ENCODE measurements at places on chromosomes 4 and X.

GRCh38 chr4:112230879-112231778 lies 458 bp upstream of the AP1AR start:
- DNase-seq, result peak; percentile 52

DNA sequence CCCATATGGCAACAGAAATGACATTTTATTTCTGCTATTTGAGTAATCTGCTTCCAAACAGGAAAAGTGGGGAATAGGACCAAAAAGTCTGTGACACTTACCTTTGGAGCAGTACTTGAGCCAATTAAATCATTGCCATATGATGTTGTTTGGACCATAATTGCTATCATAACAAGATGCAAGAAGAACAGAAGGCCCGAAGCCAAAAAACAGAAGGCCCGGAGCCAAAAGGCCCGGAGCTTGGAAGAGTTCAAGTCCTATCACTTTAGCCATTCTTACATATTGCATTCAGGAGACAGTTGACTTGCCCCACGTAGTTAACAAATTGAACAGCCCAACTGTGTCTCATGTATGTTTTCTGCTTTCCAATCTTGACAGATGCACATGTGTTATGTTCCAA lies 285.6 kb downstream of the ARHGAP24 start:
- no peak for DNase-seq

DNA sequence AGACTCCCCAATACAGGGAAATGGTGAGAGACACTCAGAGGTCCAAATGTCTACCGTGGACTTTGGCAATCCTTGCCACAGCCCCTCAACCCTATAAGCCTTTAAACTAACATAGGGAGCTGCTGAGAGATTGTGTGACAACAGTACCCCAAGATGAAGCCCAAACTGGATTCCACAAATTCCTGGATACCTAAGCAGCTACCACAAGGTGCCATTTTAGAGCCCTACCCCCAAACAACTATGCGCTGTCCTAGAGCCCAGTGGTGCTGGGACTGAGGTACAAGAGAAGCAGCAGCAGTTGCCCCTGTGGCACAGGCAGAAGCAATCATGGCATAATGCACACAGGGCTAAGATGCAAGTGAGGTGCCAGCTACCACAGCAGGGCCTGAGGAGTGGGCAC lies 2.7 kb upstream of the TMPRSS11F start:
- no peak for DNase-seq

- DNase-seq, result no peak
Observed at GRCh38 chr4:138034871-138035270, 207.3 kb downstream of the SLC7A11 start.

DNA sequence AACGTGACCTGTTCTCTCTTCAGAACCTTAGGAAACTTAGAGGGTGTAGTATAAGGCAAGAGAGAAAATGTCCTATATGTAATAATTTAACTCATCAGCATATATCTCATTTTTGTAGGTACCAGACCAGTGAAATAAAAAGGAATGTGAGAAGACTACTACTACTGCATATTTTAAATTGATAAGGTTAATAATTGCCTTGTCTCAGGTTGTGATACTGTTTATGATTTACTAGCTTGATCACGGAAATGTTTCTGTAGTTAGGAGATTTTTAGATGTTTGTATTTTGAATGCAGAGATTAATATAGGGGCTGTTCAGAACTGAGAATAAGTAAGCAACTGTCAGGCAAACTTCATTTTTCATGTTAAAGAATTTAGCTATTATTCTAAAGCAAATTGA lies 1563.4 kb downstream of the C4orf33 start:
- no peak for DNase-seq

Data from NCI-H187 treated with DMSO at 0.1 percent for 48 hours (cell line).